ENCODE measurements at places on chromosomes 2 and 18. TPM values are rescaled to one million over a fixed set of nuclear protein-coding genes. Genes with fewer than 3 reads are reported as not detected.

- no peaks in the 10 kb centered on the region for H3K36me3 ChIP-seq
- H3K27me3 ChIP-seq: no peaks in the 10 kb centered on the region
- H3K4me3 ChIP-seq: no peak overlapping the region
- no peak for DNase-seq
Observed at GRCh38 chr2:103172821-103173220, 411.0 kb downstream of the TMEM182 start.

IL1R2 gene
- 4.8 TPM for total RNA-seq

EMX1 gene
- total RNA-seq: not detected

SCN3A gene
- 1.4 TPM for total RNA-seq

DNA sequence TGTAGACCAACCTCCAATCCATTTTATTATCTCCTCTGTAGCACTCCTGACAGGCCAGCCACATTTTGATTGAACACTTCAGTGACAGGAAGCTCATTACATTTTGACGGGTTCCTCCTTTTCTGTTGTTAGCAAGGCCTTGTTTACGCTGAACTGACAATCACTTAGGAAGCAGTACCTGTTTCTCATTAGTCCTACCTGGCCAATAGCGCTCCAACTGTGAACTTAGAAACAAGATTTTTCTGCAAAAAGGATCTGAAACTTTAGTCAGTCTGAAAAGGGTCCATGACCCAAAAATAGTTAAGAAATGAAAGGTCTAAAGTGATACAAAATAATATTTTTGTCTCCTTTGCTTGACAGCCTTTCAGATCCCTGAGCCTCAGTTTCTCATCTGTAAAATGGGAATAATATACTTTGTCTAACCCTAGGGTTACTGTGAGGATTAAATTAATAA lies 119.6 kb upstream of the MSTN start:
- peak overlapping the region; percentile 88 for H3K27ac ChIP-seq
- H3K4me1 ChIP-seq: peaks cover 13% of the 10 kb centered on the region
- DNase-seq: no peak
- H3K27me3 ChIP-seq: no peaks in the 10 kb centered on the region
- no peak overlapping the region for H3K4me3 ChIP-seq

PSME4 gene
- total RNA-seq: 109 TPM

SCN7A gene
- 16.8 TPM for total RNA-seq

TNS1 gene
- total RNA-seq: 637 TPM

DNA sequence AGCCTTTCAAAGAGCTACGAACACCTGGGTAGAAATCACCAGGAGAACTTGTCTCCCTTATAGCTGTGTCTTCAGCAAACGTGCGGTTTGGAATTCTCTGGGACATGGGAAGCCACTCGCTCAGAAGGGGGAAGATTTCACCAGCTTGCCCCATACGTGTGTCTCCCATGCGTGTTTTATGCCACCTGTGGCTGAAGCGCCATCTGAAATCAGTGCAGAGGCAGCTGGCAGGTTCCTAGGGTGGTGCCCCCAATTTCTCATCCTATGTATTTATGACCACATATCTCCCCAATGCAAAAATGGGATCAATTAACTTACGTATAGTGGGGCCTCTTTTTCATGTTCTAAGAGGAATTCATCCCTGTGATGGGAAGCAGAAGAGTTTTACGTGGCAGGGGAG lies 81.6 kb downstream of the TPO start:
- H3K36me3 ChIP-seq: no peaks in the 10 kb centered on the region
- no peak overlapping the region for H3K4me3 ChIP-seq
- H3K4me1 ChIP-seq: no peaks in the 10 kb centered on the region
- peaks cover 2% of the 10 kb centered on the region for H3K27me3 ChIP-seq

DNA sequence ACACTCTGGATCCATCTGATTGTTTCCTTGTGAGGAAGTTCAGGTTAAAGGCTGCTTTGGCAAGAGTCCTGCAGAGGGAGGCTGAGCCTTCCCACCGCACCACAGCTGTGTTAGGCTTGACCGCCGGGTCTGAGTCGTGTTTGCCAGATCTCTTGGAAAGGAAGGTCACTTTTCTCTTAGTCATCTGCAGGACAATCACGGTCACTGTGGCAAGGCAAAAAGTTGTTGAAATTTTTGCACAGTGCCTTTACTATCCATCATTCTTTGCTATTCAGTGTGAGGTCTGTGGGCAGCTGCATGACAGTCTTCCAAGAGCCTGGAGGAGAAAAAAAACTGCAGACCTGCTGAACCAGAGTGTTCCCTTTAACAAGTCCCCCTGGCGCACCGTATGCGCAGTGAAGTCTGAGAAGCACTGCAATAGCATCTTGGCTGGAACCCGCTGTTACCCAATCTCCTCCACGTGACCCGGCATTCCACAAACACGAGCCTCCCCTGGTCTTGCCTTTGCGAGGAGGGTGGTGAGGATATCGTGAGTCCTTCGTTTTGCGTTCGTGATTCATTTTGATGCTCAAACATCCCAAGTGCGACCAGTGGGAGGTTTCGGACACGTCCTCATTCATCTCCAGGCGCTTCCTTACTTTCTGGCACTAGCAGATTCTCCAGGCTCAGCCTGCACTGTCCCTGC lies 23.0 kb downstream of the BIN1 start:
- H3K4me1 ChIP-seq: peaks cover 7% of the 10 kb centered on the region
- no peaks in the 10 kb centered on the region for H3K27me3 ChIP-seq
- peak; percentile 81 for DNase-seq

EFR3B gene
- total RNA-seq: 7.7 TPM

CYTIP gene
- 0.53 TPM for total RNA-seq

DNA sequence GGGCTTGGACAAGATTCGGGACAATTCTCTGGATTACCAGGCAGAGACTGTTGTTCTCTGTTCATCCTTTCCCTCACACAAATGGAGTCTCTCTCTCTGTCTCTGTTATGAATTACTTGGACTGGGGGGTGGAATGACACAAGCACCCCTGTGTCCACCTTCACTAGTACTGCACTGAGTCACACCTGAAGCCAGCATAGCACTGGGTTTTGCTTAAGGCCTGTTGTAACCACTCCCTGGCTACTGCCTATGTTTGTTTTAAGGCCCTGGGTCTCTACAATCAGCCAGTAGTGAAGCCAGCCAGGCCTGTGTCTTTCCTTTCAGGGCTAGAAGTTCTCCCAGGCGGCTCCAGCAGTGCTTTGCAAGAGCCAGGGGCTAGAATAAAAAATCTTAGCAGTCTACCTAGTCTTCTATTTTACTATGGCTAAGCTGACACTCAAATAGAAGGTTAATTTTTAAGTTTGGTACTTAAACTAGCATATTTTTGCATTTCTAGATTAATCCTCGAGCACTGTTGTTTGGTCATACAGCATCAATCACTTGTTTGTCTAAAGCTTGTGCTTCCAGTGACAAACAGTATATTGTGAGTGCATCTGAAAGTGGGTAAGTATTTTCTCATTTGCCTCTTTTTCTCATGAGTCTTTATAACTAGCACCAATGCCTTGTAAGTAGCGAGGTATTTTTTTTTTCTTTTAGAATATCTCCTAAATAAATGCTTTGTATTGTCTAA lies 27.8 kb downstream of the WDR7 start:
- peaks cover 11% of the 10 kb centered on the region for H3K4me1 ChIP-seq
- no peaks in the 10 kb centered on the region for H3K27me3 ChIP-seq
- peaks cover 4% of the 10 kb centered on the region for H3K36me3 ChIP-seq
- no peak overlapping the region for H3K27ac ChIP-seq
- DNase-seq: no peak
- H3K4me3 ChIP-seq: no peak overlapping the region

GRCh38 chr2:80059447-80059846 lies 245.1 kb downstream of the LRRTM1 start:
- no peak overlapping the region for H3K27ac ChIP-seq
- H3K27me3 ChIP-seq: no peaks in the 10 kb centered on the region
- no peak for DNase-seq
- no peaks in the 10 kb centered on the region for H3K36me3 ChIP-seq

GRCh38 chr2:19029655-19030054 lies 328.8 kb downstream of the OSR1 start:
- no peak overlapping the region for H3K27ac ChIP-seq
- no peak for DNase-seq
- peaks cover 4% of the 10 kb centered on the region for H3K4me1 ChIP-seq
- no peaks in the 10 kb centered on the region for H3K27me3 ChIP-seq

DNA sequence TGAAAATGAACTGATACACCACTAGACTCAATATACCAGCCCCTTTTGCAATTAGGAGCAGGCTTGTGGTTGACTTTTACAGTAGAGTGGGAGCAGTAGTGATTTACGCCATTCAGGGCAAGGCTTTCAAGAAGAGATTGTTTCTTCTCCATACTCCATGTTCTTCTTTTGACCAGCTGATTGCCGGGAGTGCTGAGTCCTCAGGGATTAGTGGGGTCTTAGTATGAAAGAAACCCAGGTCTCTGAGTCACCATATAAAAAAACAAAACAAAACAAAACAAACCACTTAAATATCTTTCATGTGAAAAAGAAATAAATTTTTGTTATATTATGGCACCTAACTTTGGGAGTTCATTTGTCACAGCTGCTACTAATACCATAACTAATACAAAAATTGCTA lies 465.6 kb upstream of the TRIB2 start:
- H3K27ac ChIP-seq: no peak overlapping the region
- no peaks in the 10 kb centered on the region for H3K36me3 ChIP-seq
- H3K27me3 ChIP-seq: no peaks in the 10 kb centered on the region
- H3K4me3 ChIP-seq: no peak overlapping the region

- H3K27me3 ChIP-seq: no peaks in the 10 kb centered on the region
- no peaks in the 10 kb centered on the region for H3K4me1 ChIP-seq
- H3K27ac ChIP-seq: no peak overlapping the region
- DNase-seq: no peak
- no peaks in the 10 kb centered on the region for H3K36me3 ChIP-seq
- no peak overlapping the region for H3K4me3 ChIP-seq
Observed at GRCh38 chr2:60424233-60424632, 129.2 kb downstream of the BCL11A start.

KIF1A gene
- 2.9 TPM for total RNA-seq

- H3K36me3 ChIP-seq: no peaks in the 10 kb centered on the region
- H3K27me3 ChIP-seq: peaks cover 13% of the 10 kb centered on the region
- H3K4me3 ChIP-seq: no peak overlapping the region
- DNase-seq: no peak
Observed at GRCh38 chr2:239688840-239689239, 288.0 kb upstream of the HDAC4 start.

DNA sequence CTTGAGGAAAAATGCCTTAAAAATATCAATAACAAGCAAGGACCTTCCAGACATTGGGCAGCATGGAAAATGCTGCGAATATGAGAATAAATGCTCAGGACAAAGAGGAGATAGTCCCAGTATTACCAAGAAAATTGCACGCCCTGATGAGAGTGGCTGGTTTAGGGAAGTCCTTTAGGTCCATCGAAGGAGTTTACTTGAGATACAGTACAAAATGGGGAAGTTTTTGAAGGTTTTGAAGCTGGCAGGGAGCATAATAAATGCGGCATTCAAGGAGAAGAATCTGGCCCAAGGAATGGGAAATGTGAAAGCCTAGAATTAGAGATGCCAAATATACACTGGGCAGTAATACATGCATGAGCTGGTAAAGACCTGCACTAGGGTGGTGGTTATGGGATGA lies 90.2 kb upstream of the SPATS2L start:
- H3K27me3 ChIP-seq: no peaks in the 10 kb centered on the region
- no peaks in the 10 kb centered on the region for H3K36me3 ChIP-seq
- H3K4me1 ChIP-seq: no peaks in the 10 kb centered on the region
- H3K27ac ChIP-seq: no peak overlapping the region

RGPD3 gene
- total RNA-seq: 0.05 TPM

DNA sequence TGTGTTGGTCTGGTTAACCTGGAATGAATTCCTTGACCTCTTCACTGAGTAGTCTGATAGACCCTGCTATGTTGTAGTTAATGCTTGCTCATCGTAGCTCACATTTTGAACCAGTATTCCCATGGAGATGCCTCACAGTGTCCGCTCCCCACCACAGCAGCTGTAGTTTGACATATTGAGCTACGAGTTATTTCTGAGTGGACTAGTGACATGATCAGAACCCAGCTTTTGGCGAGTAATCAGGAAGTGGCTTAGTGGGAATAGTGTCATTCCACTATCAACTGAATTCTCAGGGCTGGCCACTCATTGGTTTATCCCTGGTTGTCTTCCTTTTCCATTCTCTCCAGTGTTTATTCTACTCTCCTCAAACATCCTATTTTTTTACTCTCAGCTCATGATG lies 102.7 kb downstream of the MYO1B start:
- peaks cover 5% of the 10 kb centered on the region for H3K4me1 ChIP-seq
- no peaks in the 10 kb centered on the region for H3K27me3 ChIP-seq
- H3K36me3 ChIP-seq: peaks cover 4% of the 10 kb centered on the region
- no peak overlapping the region for H3K27ac ChIP-seq

- no peak overlapping the region for H3K27ac ChIP-seq
- DNase-seq: no peak
- H3K27me3 ChIP-seq: no peaks in the 10 kb centered on the region
Observed at GRCh38 chr18:4060427-4061281, 394.5 kb downstream of the DLGAP1 start.

CXCR1 gene
- total RNA-seq: 0.47 TPM

GRCh38 chr2:168997794-168998193 lies 33.3 kb downstream of the ABCB11 start:
- no peaks in the 10 kb centered on the region for H3K36me3 ChIP-seq
- H3K27ac ChIP-seq: no peak overlapping the region
- H3K4me1 ChIP-seq: peaks cover 12% of the 10 kb centered on the region

FIGLA gene
- not detected for total RNA-seq

DSEL gene
- 2.4 TPM for total RNA-seq

ITPRIPL1 gene
- 1.2 TPM for total RNA-seq

DNA sequence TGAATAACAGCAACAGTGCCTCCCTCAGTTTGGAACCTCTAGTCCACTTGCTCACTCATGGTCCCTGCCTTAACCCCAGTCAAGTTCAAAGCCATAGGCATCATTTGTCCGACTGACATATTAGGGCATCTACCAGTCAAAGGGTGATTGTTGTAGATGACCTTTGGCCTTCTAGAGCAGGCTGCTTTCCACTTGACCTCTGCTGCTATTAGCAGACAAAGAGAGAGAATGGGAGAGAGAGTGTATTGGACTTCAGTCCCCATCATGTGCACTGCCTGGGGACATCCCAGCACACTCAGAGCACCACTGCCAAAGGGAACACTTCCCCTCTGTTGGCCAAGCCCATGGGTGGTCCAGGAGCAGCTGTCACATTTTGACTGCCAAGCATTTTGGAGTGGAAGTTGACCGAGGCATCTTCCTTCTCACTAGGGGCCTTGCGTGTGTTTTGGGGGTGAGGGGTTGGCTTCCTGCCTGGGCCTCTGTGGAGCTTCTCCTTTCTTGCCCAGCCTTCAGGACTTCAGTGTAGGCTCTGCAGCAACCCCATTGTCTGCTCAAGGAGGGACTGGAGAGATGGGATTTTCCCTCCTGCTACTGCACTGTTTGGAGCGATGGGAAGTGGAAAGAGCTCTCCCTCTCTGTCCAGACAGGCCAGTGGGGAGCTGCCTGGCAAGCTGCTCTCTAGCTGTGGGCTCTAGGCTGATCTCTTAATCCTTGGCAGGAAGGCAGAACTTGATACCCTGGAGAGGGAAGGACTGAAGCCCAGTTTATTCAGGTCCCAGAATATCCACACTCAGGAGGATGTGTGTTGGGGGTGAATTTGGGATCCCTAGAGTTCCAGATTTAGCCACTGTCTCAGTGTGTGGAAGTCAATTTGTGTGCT lies 68.1 kb downstream of the TMEM247 start:
- DNase-seq: peak; percentile 67
- peaks cover 84% of the 10 kb centered on the region for H3K4me1 ChIP-seq
- peaks cover 11% of the 10 kb centered on the region for H3K36me3 ChIP-seq
- no peak overlapping the region for H3K4me3 ChIP-seq
- no peaks in the 10 kb centered on the region for H3K27me3 ChIP-seq
